ENCODE measurements at places on chromosomes 7 and 10.

GRCh38 chr10:52742731-52743130 lies 29.9 kb downstream of the MBL2 start:
- no peak for DNase-seq

- no peak for DNase-seq
Observed at GRCh38 chr7:116380025-116380424, 119.5 kb upstream of the CAV2 start.

DNA sequence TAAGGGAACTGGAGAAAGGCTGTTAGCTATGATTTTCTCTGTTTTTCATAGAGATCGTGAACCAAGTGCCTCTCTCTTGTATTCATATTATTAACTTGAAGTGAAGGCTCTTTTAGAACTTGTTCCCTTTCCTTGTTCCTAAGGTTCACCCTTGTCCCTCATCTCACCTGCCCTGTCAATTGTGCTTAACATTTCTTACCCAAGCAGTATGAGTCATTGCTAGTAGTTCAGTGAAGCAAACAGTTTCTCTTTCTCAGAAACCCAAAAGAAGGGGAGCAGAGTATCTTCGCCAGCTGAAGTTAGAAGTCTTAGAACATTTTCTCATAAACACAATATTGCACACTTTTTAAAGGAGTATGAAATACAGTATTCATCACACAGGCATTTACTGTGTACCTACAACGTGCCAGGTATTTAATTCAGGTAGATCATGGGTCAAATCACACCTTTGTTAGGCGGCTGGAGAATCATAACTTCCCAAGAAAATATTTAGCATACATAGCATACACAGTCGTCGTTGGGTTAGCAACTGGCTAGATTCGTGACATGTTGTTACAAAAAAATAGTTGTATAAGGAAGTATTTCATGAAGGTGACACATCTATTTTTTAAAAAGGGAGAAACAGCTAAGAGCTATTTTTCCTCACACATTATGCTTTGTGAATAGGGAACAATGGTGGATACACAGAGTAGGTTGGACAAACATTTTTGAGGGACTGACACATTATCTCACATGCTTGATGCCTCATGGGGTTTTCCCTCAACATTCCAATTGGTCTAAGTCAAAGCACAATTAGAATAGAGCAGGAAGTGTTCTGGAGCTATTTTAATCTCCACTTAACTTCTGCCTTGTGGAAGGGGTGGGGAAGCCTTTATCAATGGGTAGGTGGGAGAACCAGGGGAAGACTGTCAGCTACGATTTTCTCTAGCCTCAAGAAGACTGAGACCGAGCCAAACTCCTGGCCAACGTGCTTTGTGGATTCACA lies 13.2 kb downstream of the HDAC9 start:
- no peak for DNase-seq

GRCh38 chr10:101330631-101331225 lies 23.2 kb upstream of the BTRC start:
- DNase-seq: no peak

GRCh38 chr7:113464096-113464855 lies 345.9 kb upstream of the SMIM30 start:
- no peak for DNase-seq

All from stimulated activated CD8-positive, alpha-beta memory T cell treated with anti-CD3 and anti-CD28 coated beads, Interleukin-15, amount 100 ng/mL, for 48 hours (primary cell).